Renal pelvis (tissue), 12 donors: ENCODE measurements at places on chromosomes 7 and 10. TPM values are rescaled to one million over a fixed set of nuclear protein-coding genes. Genes with fewer than 3 reads are reported as not detected.

PDE6C gene
- polyA plus RNA-seq: 1.7 TPM

TRIM56 gene
- 14.5 TPM for polyA plus RNA-seq

POT1 gene
- polyA plus RNA-seq: 40.0 TPM

ZNF316 gene
- polyA plus RNA-seq: 54.4 TPM

SFRP4 gene
- polyA plus RNA-seq: 2.4 TPM

IGFBP3 gene
- polyA plus RNA-seq: 74.8 TPM

ZDHHC6 gene
- 57.3 TPM for polyA plus RNA-seq

PAPOLB gene
- polyA plus RNA-seq: 0.04 TPM

SLC18A3 gene
- not detected for polyA plus RNA-seq

SLC16A9 gene
- 43.8 TPM for polyA plus RNA-seq

DNA sequence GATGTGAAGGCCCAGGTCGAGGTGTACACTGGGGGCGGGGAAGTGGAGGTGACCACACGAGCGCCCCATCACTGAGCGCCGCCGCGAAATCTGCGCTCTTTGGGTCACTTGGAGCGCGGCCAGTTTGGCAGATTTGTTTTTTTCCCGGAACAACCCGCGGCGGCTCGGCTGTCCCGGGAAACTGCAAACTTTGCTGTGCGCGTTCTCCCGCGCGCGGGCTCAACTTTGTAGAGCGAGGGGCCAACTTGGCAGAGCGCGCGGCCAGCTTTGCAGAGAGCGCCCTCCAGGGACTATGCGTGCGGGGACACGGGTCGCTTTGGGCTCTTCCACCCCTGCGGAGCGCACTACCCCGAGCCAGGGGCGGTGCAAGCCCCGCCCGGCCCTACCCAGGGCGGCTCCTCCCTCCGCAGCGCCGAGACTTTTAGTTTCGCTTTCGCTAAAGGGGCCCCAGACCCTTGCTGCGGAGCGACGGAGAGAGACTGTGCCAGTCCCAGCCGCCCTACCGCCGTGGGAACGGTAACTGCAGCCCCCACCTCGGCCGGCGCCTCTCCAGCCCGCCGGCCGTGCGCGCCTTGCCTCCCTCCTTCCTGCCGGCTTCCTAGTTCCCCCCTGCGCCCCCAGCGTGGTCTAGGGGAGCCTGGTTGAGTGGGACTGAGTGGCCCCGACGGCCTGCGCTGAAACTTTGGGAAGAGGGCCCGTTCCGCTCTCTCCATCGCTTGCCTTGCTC lies at the start of gene CASP7:
Gene CASP7 (plus strand): TSS at position 450 of the 727 bp plus-strand sequence. CDS start 17,582 bp downstream, outside the sequence.
- DNase-seq: peak; percentile 88

- DNase-seq: no peak
Observed at GRCh38 chr10:79627075-79627474, 16.3 kb downstream of the SFTPA1 start.

GRCh38 chr10:76124280-76124679 lies 692.9 kb downstream of the LRMDA start:
- DNase-seq: no peak

DNA sequence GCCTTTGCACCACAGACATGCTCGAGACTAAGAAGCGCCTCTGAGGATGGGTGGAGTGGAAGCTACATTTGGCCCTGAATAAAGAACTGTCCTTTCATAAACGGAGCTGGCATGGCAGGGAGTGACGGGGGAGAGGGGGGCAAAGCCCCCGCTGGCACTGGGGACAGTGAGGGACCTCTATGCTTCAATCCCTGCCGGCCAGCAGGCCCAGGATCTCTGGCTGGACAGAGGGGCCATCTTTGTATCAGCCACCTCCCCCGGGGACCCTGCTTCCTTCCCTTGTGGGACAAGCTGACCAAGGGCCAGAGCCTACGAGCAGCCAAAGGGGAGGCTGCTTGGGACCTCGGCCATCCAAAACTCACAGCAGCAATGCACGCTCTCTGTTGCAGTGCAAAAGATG lies 28.2 kb upstream of the ECHDC3 start:
- no peak for DNase-seq

DNA sequence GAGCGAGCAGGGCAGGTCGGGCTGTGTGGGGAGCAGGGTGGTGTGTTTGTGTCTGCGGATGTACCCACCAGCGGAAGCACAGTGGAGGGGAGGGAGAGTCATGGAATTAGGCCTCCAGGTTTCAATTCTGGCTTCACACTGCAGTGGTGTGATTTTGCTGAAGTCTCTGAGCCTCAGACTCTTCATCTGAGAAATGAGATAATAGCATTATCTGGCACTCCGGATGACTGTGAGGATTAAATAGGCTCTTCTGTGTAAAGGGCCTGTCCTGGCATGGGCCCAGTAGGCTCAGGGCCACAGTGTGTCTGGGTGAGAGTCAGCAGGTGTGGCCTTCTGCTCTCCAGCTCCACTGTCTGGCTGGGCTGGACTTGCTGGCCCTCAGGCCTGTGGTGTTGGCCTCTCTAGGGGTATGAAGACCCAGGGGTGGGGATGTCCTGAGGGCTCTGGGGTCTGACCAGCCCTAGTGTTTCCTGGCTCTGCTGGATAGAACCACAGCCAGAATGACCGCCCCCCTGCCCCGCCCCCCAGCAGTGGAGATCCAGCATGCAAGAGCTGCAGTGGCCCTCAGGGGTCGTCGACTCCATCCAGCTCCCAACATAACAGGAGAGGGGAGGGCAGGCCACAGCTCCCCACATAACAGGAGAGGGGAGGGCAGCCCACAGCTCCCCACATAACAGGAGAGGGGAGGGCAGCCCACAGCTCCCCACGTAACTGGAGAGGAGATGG lies 178.6 kb downstream of the RPS24 start:
- DNase-seq: no peak

DNA sequence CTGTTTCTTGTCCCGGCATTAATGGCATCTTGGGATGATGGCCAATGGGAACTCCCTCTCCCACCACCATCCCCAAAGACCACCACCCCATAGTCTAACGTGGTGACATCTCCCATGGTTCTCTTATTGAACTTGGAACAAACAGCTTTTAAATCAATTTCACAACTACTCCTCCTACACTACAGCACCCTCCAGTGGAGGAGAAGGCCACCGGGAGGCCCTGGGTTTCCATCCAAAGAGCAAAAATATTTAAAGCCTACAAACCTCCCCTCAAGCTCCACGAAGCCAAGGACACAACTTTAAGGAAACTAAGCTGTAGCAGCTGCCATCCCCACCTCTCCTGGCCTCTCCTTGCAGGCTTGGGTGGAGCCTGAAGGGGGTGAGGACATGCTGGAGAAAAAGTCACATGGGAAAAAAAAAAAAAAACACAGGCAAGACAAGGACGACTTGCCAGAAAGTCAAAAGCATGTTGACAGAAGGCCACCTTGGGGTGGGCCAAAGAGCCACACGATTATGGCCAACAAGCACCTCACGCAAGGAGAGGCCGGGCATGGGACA lies 94.0 kb upstream of the LANCL2 start:
- no peak for DNase-seq

DNA sequence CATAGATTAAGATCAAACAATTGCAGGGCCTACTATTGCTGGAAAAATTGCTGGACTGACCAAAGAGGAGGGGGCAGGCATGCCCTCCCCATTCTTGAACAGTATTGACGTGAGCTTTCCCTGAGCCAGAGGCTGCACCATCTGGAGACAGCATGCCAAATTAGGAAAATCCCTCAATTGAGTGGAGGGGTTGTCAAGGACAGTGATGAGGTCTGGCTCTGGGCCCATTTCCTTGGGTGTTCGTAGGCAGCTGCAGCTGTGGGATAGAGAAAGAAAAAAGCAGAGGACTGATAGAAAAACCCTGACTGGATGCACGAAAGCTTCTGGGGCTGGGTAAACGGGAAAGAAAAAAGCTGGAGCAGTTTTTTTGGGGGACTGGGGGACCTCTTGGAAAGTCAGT lies 22.8 kb upstream of the ORC5 start:
- DNase-seq: no peak

DNA sequence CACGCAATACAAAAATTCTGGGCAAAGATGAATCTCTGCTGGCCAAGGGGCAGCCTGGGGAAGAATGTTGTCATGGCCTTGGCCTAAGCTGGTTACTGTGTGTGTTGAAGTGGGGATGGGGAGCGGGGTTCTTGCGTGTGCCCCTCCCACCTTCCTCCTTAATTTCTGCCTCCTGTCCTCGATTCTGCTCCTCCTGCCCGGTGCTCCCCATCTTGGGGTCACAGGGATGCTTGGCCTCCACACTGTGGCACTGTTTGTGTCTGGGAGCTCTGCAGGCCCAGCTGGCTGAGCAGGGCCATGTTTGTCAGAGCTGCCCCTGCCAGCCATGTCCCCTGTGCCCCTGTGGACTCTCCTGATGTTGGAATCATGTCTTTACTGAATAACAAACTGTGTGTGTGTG lies 37.1 kb downstream of the RPS24 start:
- no peak for DNase-seq

GRCh38 chr10:17523917-17524316 lies 69.5 kb upstream of the ST8SIA6 start:
- no peak for DNase-seq

- no peak for DNase-seq
Observed at GRCh38 chr7:28018020-28018419, 162.6 kb downstream of the JAZF1 start.

GRCh38 chr7:151139071-151139790 lies 28.3 kb downstream of the GBX1 start:
- no peak for DNase-seq

DNA sequence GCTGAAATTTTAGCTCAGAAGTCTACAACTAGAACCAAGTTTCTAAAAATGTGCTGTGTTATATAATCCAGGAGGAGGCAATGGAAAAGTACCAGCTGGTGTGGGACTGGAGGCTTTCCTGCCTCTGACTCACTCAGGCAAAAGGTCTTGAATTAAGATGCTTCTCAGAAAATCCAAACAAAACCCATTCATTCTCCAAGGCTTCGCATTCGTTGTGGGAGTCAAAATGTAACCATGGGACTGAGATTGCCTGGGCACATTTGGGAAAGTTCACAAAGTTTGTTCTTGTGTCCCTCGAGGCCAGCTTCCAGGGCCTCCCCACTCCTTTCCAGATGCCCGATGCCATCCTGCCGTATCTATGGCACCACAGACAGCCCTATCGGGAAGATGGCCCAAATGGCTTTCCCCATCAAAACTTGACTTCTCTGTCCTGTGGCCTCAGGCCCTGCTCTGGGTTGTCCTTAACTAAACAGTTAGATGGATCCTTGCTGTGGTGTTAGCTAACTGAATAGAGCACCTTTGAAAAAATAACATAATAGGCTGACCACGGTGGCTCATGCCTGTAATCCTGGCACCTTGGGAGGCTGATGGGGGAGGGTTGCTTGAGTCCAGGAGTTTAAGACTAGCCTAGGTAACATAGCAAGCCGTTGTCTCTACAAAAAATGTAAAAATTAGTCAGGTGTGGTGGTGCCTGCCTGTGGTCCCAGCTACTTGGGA lies 180.5 kb downstream of the PFKFB3 start:
- no peak for DNase-seq

DNA sequence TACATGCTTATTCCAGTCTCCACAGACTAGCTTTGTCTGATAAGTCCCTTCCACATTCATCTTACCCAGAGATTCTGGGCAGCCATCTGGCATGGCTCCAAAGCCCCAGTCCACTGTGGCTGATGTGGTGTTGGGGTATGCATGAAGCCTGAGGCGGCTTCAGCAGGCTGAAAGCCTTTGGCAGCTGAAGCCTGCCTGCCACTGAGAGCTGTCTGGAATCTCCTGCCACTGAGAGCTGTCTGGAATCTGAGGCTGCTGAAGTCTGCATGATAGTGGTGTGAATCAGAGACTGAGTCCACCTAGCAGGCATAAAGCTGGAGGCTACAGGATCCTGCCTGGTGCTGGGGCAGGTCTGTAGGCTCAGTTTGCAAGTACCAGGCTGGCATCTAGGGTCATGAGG lies 87.1 kb downstream of the DYNC1I1 start:
- no peak for DNase-seq

GRCh38 chr10:5595095-5595494 lies 70.3 kb downstream of the CALML3 start:
- DNase-seq: no peak

DNA sequence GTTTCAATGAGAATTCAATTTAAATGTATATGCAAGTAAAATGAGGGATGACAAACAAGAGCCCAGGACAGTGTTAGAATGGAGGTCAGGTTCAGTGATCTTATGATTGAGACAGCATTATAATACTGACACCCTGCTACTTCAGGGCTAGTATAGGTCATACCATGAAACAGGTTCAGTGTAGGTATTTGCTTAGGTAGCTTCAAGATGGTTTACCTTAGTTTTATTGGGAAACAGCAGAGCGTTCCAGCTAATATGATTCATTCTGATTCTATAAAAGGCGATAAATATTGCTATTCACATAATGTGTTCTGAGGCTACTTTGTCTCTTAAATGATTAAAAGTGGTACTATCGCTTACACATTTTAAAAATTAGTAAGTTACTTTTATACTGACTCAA lies 203.3 kb downstream of the PPP1R9A start:
- DNase-seq: no peak

- no peak for DNase-seq
Observed at GRCh38 chr7:148967032-148967372, 61.3 kb downstream of the PDIA4 start.
